AG09319 (cell line): ENCODE measurements at places on chromosomes 6 and 20.

DNA sequence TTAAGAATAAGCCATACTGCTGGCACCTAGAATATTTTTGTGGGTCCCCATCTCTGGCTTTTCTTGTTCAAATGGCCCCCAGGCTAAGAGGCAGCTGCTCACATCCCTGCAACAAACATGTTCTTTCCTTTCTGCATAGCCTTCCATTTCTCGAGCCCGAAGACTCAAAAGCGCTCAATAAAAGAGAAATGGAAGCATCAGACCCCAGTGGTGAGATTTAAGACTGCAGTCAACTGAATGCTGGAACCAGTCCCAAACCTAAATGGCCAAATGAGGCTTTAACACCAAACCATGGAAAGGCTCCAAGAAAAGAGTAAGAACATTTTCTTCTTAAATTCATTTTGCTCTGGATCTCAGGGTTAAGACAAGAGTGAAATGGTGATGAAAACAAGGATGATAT is 122.1 kb upstream of the TRAF3IP2 start:
- no peak for DNase-seq

- DNase-seq: no peak
Observed at GRCh38 chr6:129662980-129663431, 47.0 kb downstream of the ARHGAP18 start.

GRCh38 chr6:140897349-140897748 is 1235.4 kb upstream of the GJE1 start:
- no peak for DNase-seq

- DNase-seq: no peak
Observed at GRCh38 chr6:122733259-122733658, 46.3 kb upstream of the FABP7 start.

DNA sequence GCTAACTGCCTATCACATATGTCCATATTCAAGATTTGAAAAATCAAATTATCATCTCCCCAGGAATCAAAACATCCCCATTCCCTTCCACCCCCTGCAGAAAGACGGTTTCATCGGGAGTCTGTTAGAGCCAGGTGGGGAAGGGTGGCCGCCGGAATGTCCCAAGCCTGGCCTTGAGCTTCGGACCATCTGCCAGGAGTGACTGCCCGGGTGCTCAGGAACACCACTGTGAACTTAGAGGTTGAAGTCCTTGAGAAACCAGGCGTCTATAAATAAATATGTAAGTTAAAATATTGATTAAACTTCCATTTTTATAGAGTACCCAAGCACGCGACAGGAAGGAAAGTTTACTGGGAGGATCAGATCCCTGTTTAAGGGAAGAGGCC is 250.8 kb downstream of the DLL1 start:
- no peak for DNase-seq

DNA sequence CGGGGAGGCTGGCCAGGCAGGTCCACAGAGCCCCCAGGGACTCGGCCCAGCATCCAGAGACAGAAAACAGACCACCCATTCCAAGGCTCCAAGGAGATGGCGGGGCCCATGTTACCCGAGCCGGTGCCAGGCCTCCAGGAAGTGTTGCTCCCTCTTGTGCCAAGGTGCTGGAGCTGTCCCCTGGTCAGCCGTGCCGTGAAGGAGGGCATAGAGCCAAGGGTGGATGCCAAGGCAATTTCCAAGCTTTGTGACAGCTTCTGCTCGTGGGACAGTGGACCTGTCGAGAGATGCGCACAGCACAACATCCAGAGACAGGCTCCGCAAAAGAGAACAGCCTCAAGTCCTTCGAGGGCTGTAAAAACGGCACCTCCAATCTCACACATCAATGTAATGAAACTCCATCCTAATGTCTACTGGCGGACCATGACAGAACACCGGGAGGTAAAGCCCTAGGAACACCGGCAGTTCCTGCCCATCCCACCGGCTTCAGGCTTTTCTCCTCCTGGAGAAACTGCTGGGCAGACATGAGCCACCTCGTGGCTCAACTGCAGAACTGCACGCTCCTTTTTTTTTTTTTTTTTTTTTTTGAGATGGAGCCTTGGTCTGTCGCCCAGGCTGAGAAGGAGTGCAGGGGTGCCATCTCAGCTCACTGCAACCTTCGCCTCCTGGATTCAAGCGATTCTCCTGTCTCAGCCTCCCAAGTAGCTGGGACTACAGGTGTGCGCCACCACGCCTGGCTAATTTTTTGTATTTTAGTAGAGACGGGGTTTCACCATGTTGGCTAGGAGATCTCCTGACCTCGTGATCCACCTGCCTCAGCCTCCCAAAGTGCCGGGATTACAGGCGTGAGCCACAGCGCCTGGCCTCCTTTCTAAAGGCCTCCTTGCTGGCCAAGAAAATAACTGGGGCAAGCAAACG is 30.9 kb upstream of the AVP start:
- peak; percentile 18 for DNase-seq
